ENCODE measurements at places on chromosomes 4 and X.

DNA sequence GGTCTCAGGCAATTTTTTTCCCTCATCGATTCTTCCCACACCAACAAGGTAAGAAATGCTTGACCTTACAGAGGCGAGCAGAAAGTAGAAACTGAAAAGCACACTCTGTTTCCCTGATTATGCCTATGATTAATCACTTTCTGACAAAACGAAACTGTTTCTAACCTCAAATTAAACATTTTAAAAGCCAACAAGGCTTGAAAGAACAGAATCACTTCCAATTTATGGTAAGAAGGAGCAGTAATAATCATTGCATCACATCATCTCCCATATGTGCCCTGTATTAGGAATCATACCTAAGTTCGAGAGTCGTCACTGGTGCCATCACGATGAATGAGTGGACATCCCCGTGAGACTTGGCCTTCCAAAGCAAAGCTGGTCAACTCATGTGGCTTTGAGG lies 12.5 kb upstream of the CXCL13 start:
- DNase-seq, result no peak

DNA sequence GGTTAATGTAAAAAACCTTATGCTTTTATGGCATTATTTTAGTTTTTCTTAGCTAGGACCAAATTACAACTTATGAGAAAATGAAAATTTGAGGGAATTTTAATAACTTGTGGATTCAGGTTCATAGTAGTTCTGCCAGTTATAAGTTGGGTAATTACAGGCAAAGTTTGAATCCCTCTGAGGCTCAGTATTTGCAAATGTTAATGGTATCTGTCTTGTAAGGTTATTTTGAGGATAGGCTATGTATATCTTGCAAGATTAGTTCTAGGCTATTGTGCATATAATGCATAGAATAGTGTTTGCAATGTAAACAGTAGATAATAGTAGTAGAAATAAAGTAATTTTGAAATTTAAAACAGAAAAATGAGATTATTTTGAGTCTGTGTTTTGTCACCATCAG lies 44.7 kb upstream of the CCSER1 start:
- no peak for DNase-seq

DNA sequence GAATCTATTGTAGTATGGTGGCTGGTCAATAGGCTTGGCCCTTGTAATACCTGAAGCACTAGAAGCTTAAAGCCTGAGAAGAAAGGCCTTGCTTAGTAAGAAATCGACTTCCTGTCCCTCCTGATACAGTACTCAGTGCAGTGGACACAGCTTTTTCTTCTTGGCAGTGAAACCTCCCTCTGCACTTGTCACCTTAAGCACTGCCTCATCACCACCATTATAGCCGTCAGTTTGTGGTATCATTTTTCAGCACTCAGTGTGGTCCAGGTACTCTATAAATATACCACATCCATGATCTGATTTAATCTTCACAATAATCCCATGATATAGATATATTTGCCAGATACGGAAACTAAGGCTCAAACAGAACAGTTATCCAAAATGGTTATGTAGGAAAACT lies 75.2 kb downstream of the PALLD start:
- DNase-seq, result no peak

- no peak for DNase-seq
These were observed 84.1 kb downstream of the TMEM164 start for GRCh38 chrX:110086916-110087484.

- no peak for DNase-seq
These were observed 52.9 kb downstream of the CRMP1 start for GRCh38 chr4:5839751-5840674.

DNA sequence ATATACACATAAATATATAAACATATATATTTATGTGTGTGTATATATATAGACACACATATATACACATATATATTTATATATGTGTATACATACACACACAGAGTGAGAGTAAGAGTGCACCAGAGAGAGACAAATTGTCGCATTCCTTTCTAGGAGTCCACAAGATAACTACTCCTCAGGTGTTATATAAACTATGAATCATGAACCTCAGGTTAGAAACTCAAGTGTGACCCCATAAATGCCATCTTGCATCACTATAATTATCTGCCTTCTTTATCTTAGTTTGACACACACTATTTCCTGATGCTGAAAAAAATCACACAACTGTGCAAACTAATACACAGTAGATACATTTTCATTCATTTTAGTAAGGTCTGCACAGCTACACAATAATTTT lies 135.2 kb downstream of the PPARGC1A start:
- no peak for DNase-seq

DNA sequence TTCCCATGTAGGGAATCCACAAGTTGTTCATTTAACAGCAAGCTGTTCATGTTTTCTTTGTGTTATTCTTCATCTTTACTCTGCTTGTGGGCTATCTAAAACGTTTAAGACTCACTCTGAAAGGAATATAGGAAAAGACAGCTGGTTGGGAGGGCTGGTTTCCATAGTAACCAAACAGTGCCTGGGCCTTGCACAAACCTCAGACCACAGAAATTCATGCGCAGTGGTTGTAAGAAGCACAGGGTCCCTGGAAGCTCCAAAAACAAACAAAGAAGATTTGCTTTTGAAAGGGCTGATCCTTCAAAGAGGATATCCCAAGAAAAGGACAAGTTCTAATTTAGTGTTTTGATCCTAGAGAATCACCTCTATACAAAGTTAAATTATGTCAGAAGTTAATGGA lies 7.8 kb downstream of the SERTM2 start:
- peak; percentile 30 for DNase-seq

DNA sequence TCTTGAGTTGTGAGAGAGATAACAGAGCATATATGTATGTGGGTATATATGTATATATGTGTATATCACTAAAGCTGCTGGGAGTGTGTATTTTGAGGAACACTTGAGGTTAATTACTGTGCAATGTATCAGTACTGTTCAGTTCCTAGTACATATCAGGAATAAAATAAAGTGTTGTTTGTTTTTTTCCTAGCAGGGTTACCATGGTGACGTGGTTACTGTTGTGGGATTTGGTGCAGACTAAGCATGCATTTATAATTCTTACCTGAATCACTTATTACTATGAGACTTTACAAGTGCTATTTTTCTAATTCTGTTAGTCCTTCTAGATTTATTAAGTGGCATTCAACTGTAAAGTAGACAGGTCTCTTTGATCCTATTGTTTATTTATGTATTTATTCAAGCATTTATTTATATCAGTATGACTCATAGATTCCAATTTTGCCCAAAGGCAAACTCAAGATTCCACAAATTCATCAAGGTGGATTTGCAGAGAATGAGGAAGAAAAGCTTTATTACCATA lies 26.9 kb upstream of the BEX4 start:
- no peak for DNase-seq

GRCh38 chr4:103046416-103047290 lies 27.1 kb upstream of the SLC9B1 start:
- peak; percentile 29 for DNase-seq

DNA sequence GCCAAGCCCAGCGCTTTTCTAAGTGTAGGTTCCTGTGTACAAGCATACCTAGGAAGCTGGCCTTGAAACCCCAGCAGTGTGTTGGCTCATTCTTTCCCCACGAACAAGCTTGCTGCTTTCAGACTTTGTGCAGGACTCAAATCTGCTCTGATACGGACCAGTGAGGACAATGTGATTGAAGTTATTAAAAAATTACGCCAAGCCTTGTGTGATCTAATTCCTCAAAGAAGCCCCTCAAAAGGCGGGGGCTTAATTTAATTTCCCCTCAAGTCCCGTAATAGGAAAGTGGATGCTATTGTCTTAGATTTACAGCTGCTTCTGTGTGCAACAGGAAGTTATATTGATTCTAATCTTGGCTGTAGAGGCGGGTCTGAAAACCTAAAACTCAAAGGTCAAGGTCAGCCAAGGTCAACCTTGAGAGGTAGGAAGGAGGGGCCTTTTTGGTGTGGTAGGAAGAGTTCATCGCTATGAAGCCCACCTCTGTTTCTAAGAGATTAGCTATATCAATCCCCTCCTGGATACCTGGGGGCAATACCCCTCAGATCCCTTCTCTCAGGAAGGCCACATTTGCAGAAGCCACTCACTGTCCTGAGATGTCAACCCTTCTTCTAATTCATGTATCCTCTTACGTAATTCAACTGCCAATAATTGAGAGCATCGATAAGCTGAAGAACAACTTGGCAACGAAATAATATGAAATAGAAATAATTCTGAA lies 45.1 kb downstream of the TBC1D9 start:
- DNase-seq, result peak; percentile 4

- no peak for DNase-seq
These were observed 69.5 kb downstream of the PARM1 start for GRCh38 chr4:75002381-75002780.

DNA sequence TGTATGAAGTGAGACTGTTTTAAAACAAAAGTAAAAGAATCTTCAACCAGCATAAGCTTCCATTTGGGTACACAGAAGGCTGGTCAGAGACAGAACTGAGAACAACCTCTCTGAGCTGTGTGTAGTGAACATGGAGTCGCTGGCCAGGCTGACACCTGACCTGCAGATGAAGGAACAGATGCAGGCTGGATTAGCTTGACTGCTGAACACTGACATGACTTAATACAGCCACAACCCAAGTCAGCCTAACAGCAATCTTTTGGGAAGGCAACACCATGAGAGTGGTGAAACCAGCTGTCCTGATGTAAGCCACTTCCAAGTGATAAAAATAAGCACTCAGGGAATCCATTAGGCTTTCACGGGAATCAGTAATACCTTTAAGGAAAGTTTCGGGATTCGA lies 10.1 kb downstream of the SCARB2 start:
- peak; percentile 6 for DNase-seq

- DNase-seq, result no peak
These were observed 426.8 kb downstream of the HNRNPD start for GRCh38 chr4:81946996-81947395.

DNA sequence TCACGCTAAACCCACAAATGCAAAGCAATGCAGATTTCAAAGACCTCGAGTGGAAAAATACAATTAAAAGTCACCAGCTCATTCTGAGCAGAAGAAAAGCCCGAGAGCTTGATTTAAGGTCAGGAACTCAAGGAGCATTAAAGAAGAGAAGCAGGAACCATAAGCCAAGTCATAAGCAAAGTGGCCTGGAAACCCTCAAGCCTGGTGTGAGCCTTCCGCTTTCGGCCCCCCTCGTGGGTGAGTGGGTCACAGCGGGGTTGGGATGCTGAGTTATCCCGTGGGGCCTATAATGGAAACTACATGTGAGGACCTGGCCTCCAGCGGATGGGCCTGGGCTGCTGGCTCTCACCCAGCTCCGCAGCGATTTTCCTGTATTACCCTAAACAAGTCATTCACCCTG lies 504.3 kb downstream of the RAB28 start:
- DNase-seq, result no peak

GRCh38 chrX:68874076-68874475 lies 45.3 kb downstream of the EFNB1 start:
- DNase-seq, result no peak

DNA sequence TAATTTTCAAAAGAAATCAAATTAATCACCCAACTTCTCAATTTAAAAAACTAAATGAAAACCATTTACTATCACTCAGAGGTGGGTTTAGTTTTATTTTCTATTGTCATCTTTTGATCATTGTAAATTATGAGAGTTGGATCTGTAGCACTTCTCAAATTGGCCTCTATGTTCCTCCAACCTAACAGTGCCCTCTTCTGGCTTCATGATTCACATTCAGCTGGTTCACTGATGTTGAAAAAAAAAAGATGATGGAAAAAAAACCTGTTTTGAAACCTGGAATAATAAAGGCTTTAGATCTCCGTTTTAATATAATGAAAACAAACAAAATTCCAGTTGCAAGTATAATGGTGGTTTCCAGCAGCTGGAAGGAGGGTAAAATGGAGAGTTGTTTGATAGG lies 2.4 kb upstream of the NBDY start:
- peak; percentile 46 for DNase-seq

GRCh38 chr4:14726877-14727361 lies 275.4 kb upstream of the CPEB2 start:
- no peak for DNase-seq
